ENCODE measurements at places on chromosomes 6 and 20. TPM values are rescaled to one million over a fixed set of nuclear protein-coding genes. Genes with fewer than 3 reads are reported as not detected.

Gene RIPPLY2
- total RNA-seq = not detected

Gene SPEF1
- not detected for total RNA-seq

Gene SAPCD1
- 0.67 TPM for total RNA-seq

Gene SLC12A5
- under 0.01 TPM for total RNA-seq

Gene BPIFA2
- not detected for total RNA-seq

Gene HSD17B8
- 6.7 TPM for total RNA-seq

Gene NTSR1
- total RNA-seq = 0.15 TPM

Gene CDKAL1
- 12.0 TPM for total RNA-seq

Gene ARMC12
- not detected for total RNA-seq

Gene ACTL10
- total RNA-seq = 1.6 TPM

Gene RBBP8NL
- not detected for total RNA-seq

Gene B3GALT4
- total RNA-seq = 5.6 TPM

Gene CCN6
- not detected for total RNA-seq

Gene BYSL
- 10.3 TPM for total RNA-seq

Gene NNAT
- not detected for total RNA-seq

Gene EDN1
- 224 TPM for total RNA-seq

Gene KCNQ2
- total RNA-seq = not detected

Gene AGER
- total RNA-seq = 0.59 TPM

Gene BLCAP
- 42.4 TPM for total RNA-seq

Gene LY86
- not detected for total RNA-seq

Gene PRDM1
- total RNA-seq = 3.2 TPM

Gene IMPG1
- not detected for total RNA-seq

Gene WFDC10B
- not detected for total RNA-seq

Gene TAAR8
- total RNA-seq = not detected

Gene IL17A
- not detected for total RNA-seq

Gene VGLL2
- not detected for total RNA-seq

Gene EYS
- not detected for total RNA-seq

Gene TCFL5
- total RNA-seq = 6.3 TPM

Gene THBD
- total RNA-seq = 82.9 TPM

Gene OOEP
- total RNA-seq = not detected

Gene MRAP2
- total RNA-seq = 0.39 TPM

Gene STXBP5
- total RNA-seq = 17.4 TPM

Gene DOK5
- 0.67 TPM for total RNA-seq

Gene SCRT2
- not detected for total RNA-seq

Gene COL10A1
- total RNA-seq = not detected

Gene MEI4
- total RNA-seq = not detected

Gene CDSN
- not detected for total RNA-seq

Gene NT5E
- 258 TPM for total RNA-seq

Gene PCSK2
- not detected for total RNA-seq

Gene FKBP1C
- total RNA-seq = 0.34 TPM

Gene SOX4
- 46.5 TPM for total RNA-seq

Gene BMP5
- total RNA-seq = not detected

Gene SLC22A1
- total RNA-seq = not detected

Gene MLIP
- 6.1 TPM for total RNA-seq
